ENCODE measurements at places on chromosomes 2 and 18.

GRCh38 chr18:49632588-49632987 is 70.7 kb downstream of the LIPG start:
- DNase-seq: no peak

DNA sequence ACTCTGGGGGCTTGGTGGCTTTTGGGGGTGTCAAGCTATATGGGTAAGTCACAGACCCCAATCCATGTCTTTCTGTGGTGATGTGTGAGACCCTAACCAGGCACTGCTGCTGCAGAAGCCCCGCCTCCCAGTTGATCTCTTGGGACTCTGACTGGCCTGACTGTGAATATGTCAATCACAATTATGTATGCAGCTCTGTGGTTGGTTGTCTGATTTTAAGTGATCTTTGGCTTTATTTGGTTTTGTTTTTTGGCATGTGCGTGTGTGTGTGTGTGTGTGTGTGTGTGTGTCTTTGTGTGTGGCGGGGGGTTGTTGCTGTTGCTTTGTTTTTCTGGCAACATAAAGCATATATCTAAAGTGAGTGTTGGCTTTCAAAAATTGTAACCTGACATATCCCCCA is 78.5 kb upstream of the GLS start:
- no peak for DNase-seq

- no peak for DNase-seq
These were observed 35.6 kb upstream of the APCDD1 start for GRCh38 chr18:10418836-10419235.

DNA sequence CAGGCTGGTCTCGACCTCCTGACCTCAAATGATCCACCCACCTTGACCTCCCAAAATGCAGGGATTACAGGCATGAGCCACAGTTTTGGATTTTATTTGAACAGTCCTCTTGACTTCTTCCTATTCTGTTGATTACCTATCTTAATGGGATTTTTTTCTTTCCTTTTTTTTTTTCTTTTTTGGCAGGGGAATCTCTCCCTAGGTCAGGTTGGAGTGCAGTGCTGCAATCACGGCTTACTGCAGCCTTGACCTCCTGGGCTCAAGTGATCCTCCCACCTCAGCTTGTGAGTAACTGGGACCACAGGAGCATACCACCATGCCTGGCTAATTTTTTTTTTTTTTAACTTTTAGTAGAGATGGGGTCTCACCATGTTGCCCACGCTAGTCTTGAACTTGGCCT is 2.8 kb downstream of the MTHFD2 start:
- no peak for DNase-seq

DNA sequence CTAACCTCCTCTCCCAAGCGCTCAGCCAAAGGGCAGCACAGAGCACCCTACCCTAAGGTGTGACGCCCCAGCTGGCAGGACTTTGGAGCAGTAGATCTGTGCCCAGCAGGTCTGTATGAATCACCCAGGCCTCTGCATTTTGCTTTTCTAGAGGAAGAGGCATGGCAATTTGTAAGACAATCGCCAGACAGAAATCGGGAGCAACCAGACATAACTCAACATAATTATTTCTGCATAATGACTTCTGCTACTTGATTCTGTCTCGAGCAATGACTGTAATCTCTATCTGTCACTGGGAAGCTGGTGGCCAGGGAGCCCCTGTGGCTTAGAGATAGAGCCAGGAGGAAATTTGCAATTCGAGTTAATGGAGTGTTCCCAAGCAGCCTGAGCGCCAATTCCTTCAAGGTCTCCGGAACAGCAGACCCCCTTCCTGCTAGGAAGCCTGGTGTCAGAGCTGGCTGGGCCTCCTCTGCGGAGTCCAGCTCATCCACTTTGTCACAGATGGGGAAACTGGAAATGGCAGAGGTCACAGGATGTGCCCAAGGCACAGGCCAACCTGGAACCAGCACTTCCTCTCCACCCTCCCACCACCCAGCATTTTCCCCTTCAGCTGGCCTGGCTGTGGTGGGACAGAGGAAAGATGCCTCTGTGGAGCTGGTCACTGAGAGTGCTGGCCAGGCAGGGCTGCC is 55.0 kb downstream of the ODC1 start:
- DNase-seq: no peak

DNA sequence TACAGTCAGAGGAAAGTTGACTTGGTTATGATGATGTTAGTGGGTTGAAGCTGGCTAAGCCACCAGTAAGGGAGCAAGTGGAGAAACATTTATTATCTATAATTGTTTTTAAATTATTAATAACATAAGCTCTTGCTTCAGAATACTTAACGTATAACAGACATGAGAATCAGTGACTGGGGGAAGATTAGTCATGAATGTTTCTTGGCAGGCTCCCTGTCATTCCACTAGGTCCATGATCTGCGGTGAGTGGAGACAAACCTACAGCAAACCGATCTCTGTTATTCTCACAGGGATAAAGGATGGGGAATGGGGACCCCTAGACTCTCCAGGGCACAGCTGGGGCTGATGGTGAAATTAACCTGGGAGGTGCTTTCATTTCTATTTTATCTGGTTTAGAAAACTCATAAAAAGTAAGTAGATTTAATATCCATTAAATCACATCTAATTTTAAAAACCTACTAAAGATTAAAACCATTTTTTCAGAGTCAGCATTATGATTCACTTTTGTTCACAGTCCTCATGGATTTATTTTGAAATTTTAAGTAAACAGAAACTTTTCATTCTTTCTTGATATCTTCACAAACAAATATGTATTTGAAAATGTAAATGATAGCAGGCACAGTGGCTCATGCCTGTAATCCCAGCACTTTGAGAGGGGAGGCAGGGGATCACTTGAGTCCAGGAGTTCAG is 420.3 kb downstream of the PTPRM start:
- no peak for DNase-seq

DNA sequence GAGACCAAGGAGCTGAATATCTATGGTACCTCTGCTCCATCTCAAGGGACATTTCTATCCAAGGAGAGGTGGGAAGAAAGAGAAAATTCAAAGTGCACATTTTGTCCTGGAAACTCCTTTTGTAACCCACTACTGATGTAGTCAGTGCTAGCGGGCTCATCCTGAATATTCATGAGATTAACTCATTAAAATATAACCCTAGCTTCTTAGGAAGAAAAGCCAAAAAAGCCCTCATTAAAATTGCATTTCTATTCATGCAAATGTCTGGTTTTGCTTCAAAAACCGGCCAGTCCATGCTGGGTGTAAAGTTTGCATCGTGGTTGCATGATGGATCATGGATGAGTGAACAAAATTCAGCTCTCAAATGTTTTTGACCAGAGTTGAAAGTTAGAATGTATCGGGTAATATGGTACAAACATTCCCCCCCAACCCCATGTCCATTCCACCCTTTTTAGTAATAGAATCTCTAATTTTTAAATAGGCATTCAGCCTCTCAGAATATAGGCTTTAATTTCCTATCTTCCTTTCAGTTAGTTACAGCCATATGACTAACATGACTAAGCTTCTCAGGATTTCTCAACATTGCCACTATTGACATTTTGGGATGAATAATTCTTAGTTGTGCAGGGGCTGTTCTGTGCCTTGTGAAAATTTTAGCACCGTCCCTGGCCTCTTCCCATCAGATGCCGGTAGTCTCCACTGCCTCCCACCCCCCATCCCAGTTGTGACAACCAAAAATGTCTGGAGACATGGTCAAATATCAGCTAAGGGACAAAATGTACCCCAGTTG is 104.2 kb upstream of the RND3 start:
- DNase-seq: no peak

DNA sequence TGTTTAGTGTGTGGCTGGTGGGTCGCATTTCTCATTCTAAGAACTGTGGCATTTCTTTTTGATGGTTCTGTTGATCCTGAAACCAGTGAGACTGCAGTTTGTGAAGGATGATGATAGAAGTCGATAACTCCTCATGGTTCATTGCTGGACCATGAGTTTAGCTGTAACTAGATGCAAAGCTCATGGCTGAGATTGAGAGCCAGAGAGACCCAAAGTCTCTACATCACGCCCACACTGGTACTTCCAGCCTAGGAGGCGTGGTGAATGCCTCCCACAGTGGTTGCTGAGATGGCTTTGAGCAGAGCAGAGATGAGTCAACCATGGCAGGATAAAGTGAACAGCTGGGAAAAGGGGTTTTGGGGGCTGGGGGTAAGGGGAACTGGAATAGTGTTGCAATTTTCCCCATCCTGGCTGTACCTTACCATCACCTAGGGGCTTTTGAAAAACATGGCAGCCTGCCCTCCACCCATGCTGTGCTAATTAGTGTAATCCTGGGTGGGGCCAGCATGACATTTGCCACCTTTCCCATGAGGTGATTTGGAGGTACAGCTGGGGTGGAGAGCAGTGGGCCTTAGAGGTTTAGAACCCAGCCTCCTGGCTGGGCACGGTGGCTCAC is 24.1 kb downstream of the INPP4A start:
- peak; percentile 70 for DNase-seq

- DNase-seq: peak; percentile 31
These were observed 1.8 kb upstream of the NFATC1 start for GRCh38 chr18:79393635-79394533.

DNA sequence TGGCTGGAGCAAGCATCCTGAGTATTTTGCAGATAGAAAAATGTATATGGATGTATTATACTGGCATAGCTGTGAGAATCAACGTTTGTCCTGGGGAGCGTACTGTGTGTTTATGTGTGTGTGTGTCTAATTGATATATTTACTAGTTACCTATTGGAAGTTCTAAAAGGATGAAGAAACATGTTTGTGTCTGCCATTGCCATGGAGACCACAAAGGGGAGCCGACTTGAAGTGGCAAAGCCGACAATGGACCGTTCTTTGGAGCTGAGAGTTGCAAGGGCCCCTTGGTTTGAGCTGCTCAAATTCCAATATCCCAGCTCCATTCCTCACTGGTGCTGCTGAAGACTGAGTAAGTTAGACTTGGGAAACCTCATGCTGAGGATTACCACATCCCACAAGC is 14.3 kb upstream of the SLC25A52 start:
- DNase-seq: no peak

GRCh38 chr2:241636182-241637017 is 558 bp downstream of the THAP4 start:
- peak; percentile 16 for DNase-seq

- DNase-seq: no peak
These were observed 118.8 kb upstream of the PPP1CB start for GRCh38 chr2:28632791-28633190.

- DNase-seq: no peak
These were observed 39.5 kb upstream of the NRP2 start for GRCh38 chr2:205642599-205643356.

DNA sequence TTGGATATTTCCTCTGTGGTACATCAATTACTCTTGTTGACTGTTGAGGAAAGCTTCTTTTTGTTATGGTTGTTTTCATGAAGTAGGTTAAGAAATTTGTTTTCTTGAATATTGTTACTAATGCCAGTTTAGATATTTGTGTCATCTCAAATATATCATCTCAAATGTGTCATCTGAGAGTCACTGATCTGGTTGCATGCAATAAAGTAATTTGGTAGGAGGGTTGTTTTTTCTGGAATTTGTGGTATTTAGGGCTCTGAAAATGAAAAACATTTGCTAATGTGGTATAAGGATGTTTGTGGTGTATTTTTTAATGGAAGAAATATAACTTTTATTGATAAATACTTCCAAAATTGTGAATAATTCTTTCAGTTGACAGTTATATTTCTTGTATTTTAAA is 117.7 kb downstream of the GREB1L start:
- DNase-seq: no peak

DNA sequence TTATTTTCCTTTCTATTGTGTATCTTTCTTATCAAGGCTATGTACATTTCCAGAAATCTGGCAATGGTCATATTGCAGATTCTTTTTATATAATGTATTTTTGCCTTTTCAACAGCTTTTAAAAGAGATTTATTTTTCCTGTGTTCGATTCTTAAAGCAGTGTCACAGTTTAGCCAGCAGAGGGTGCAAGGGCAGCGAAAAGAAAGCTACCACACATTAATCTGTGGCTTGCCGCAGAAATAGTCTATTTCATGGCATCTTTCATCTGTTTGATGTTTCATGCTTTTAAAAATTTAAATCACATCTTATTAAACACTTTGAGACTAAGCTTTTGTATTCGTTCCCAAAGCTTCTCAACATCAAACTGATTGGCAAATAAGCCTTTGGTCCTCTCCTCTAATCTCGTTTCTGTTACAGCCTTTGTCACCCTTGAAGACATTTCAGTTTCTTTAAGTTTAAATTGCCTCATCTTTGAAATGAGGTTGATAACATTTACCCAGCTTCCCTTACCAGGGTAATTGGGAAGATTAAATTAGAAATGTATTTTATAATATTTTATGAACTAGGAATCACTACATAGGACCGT is 73.3 kb downstream of the PIK3C3 start:
- peak; percentile 33 for DNase-seq

DNA sequence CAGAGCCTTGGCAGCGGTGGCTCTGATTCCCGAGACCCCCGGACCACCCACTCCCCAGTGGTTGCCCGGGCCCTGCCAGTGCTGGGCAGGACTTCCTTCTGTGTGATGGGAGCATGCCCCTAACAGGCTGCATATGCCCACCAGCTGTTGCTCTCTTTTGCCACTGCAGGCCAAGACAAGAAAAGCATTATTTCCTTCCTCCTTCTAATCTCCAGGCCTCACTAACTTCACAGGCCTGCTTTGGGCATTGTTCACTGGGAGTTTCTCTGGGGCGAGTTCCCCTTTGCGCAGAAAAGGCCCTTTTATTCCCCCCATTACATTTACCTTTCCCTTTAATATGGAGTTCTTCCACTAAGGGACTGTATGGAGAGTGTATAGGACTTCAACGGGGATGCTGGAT is 249.1 kb upstream of the SIX2 start:
- DNase-seq: no peak

GRCh38 chr2:120984046-120984445 is 248.4 kb downstream of the GLI2 start:
- DNase-seq: no peak

DNA sequence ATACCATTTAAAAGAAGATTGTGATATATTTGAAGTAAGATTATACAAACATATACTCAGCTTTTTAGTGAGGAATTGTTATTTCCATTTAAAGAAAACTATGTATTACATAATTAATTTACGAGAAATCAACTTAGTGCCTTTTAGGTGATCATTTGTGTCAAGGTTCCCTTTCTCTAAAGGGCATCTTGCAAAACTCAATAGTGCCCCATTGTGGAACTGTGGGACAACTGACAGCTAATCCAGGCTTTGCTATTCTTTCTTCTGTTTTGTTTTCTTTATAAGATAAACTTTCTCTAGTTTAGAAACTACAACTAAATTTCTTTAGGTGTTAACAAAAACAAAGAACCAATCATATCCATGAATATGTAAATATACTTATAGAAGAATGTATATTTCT is 24.3 kb upstream of the VIT start:
- DNase-seq: no peak

GRCh38 chr2:118242216-118242615 is 153.9 kb downstream of the INSIG2 start:
- no peak for DNase-seq

- DNase-seq: peak; percentile 79
These were observed 1.9 kb downstream of the CLK1 start for GRCh38 chr2:200862532-200863000.

DNA sequence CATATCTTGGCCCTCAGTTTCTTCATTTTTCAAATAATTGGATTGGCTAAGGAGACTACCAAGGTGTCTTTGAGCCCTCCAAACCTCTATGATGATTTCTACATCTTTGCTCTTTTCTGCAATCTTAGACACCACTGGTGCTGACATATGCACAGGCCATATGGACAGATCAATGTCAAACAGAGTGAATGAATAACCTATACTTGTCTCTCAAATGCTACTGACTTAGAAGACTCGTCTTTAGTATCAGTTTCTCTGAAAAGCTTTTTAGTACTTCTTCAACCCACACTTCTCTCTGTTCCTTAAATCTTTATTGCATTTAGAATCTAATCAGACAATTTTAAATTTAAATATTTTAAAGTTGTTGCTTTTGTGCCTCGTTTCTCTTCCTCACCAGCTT is 258.2 kb downstream of the LTBP1 start:
- no peak for DNase-seq

- DNase-seq: no peak
These were observed 11.7 kb downstream of the GEMIN6 start for GRCh38 chr2:38789691-38790090.

Measured in stimulated activated CD4-positive, alpha-beta T cell treated with anti-CD3 and anti-CD28 coated beads, Interleukin-4, amount 100 ng/mL, for 24 hours (primary cell).